ENCODE measurements at places on chromosomes 4 and X.

DNA sequence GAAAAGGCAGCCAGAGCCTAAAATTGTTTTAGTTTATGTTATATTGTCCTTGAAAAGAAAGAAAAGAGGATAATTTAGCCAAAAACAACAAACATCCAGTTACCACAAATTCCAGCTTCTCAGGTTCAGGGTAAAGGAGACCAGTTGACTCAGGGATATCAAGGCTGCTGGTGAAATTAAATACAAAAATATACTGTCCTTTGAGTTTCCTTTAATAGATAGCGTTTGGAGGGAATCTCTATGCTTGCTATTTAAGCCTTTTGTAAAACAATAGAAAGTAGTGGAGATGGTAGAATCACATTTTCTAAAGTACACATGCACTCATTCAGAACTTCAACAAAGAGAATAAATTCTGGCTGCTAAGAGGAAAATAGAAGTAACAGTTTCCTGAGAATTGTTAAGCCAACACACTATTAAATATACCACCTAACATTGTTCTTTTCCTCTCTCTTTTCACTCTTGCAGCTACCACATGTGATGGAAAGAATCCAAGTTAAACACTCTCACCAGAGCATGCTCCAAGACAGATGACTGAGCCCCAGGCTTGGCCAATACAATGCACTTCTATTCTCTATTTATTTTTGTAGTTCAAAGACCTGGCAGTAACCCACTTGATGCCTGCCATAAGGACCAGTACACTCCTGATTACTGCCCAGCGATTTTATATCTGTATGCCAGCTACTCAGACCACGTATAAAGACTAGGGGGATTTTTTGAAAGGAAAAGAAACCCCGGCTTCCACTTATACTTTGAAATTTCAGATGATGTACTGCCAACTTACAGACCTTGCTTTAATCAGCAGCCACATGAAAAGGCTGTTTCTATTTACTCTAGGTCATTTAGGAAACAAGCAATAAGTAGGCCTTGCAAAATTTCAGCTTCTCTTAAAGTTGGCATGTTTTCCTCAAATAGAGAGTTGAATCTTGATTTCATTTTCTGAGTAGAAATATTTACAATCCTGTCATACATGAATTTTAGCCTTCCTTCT is 756.9 kb downstream of the FAT4 start:
- no peak for DNase-seq

- DNase-seq: no peak
These were observed 1197.3 kb downstream of the TECRL start for GRCh38 chr4:63211776-63212479.

- DNase-seq: no peak
These were observed 307 bp downstream of the ATG4A start for GRCh38 chrX:108091878-108092291.

- DNase-seq: no peak
These were observed 116.8 kb downstream of the KLHL4 start for GRCh38 chrX:87634361-87634760.

GRCh38 chr4:56253666-56254305 is 133.5 kb downstream of the AASDH start:
- DNase-seq: no peak

GRCh38 chrX:118679290-118679689 is 48.1 kb upstream of the IL13RA1 start:
- DNase-seq: no peak

DNA sequence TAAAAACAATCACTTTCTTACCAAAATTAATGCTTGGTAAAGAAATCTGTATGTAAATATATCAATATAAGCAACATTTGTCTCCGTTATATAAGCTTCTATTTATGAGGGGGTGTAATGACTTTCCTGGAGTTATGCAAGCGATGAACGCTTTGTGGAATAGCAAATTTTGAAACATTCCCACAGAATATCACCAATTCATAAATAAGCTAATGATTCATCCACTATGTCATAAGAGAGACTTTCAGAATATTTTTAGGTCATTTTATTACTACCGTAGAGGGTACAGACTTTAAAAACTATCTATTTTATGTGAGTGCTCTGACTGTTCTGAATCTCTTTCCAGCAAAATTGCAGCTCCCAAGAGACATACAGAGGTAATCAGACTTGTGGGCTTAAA is 179.5 kb upstream of the FTHL17 start:
- DNase-seq: no peak

DNA sequence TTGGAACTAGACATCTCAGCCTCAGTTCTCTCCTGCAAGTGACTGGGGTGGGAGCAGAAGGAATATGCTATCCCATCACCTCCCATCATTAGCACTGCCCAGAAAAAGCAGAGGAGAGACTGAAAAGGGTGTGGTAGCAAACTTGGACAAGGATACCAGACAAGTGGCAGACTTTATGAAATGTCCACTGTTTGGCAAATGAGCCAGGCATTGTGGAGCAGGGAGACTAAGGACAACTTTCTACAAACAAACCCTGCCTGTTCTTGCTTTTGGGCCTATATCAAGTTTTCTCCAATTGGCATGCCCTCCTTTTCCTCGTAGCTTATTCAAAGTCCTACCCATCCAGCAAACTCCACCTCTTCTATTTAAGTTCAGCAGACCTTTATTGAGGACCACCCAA is 41.6 kb downstream of the ZCCHC12 start:
- DNase-seq: no peak

Measured in lower lobe of right lung (tissue), 2 donors.